ENCODE measurements at places on chromosomes 11 and 22. TPM values are rescaled to one million over a fixed set of nuclear protein-coding genes. Genes with fewer than 3 reads are reported as not detected.

DNA sequence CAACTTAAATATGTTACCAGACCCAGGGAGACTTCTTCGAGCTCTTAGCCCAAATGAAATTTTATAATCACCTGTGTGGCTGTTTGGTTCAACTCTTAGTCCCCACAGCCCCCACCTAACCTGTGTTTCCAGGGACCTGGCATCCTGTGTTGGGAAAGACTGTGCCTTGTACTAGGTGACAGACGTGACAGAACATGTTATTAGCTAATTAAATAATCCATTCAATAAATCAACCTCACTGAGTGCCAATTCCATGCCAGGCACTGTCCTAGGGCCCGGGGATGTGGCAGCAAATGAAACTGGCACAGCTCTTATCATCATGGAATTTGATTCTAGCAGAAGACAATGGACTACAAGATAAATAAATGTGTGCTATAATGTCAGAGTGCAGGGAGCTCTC lies 431.9 kb downstream of the MIAT start:
- no peak for DNase-seq
- no peaks in the 10 kb centered on the region for H3K27me3 ChIP-seq
- no peaks in the 10 kb centered on the region for H3K4me1 ChIP-seq
- H3K4me3 ChIP-seq = no peak overlapping the region
- H3K36me3 ChIP-seq = no peaks in the 10 kb centered on the region

GRCh38 chr11:5071799-5072198 lies 2.4 kb downstream of the OR52E1 start:
- no peak overlapping the region for H3K4me3 ChIP-seq
- H3K36me3 ChIP-seq = no peaks in the 10 kb centered on the region
- no peaks in the 10 kb centered on the region for H3K27me3 ChIP-seq
- H3K4me1 ChIP-seq = no peaks in the 10 kb centered on the region

DNA sequence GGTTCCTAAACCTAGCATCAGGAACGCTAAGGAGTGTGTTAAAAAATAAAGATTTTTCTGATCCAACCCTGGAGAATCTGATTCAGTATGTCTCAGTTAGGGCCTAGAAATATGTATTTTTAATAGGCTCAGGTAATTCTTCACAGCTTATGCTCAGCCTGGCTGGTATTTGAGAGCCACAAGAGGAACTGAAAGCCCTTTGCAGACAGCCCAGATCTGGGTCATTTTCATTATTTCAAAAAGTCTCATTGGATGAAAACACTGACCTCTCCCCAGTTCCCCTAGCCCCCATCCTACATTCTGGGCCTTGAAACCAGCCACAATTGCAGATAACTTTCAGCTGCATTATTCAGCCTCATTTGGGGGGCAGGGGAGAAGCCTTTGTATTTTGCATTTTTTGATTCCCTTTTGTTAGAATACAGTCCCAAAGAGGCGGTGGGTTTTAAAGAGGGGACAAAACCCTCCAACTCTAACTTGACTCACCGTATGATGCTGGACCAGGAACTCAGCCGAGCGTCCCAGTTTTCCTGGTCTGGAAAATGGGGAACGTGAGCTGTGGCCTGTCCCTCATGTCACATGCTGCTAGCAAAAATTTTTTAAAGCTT lies 66.0 kb upstream of the LARGE1 start:
- no peaks in the 10 kb centered on the region for H3K4me1 ChIP-seq
- no peaks in the 10 kb centered on the region for H3K27me3 ChIP-seq
- no peak for DNase-seq
- no peak overlapping the region for H3K4me3 ChIP-seq
- no peak overlapping the region for H3K27ac ChIP-seq
- no peaks in the 10 kb centered on the region for H3K36me3 ChIP-seq

DNA sequence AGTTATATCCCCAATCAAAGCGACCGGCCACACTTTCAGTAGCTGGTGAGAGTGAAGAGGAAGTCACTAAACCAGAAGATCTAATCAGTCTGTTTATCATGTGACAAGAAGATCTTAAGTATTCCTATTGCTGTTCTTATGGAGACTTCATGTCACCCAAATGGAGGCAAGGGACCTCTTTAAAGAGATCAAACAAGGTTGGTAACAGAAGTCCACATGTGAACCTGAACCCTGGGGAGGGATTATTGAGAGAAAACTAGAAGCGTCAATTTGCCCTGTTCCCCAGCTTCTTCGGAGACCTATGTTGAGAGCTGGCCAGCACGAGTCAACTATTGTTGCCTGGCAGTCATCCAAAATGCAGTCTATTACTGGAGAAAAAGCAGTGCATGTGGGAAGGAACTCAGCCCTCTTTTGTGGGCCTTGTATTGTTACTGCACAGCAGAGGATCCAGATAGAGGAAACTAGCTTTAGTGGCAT lies 76.9 kb upstream of the CTSC start:
- H3K27ac ChIP-seq = no peak overlapping the region
- no peaks in the 10 kb centered on the region for H3K36me3 ChIP-seq
- no peak overlapping the region for H3K4me3 ChIP-seq
- H3K4me1 ChIP-seq = no peaks in the 10 kb centered on the region
- H3K27me3 ChIP-seq = no peaks in the 10 kb centered on the region

GRCh38 chr11:32466279-32466915 lies 31.1 kb upstream of the WT1 start:
- H3K27ac ChIP-seq = no peak overlapping the region
- 0 out of 2 replicates have a peak, but pooled peaks cover 3% of the 10 kb centered on the region for H3K4me1 ChIP-seq
- H3K36me3 ChIP-seq = no peaks in the 10 kb centered on the region
- no peaks in the 10 kb centered on the region for H3K27me3 ChIP-seq

GRCh38 chr11:18594999-18595749 lies 4.4 kb upstream of the MISFA start:
- DNase-seq = no peak
- H3K4me3 ChIP-seq = no peak overlapping the region
- no peak overlapping the region for H3K27ac ChIP-seq
- H3K4me1 ChIP-seq = peaks cover 8% of the 10 kb centered on the region

DNA sequence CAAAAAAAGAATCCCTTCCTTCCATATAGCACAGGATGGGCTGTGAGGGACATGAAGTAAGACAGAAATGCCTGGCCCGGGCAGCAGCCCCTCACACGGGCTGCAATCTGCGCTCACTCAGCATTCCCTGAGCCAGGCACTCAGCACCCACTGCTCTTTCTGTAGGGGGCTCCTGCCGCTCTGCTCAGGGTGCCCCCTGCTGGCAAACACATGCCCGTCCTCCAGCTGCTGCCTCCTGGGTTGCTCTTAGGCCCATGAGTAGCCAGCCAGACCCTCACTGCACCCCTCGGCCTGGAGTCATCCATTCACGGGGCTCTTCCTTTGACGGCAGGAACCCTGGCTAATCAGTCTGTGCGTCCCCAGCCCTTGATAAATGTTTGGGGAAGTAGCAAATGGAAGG lies 6.9 kb downstream of the MCAT start:
- H3K4me3 ChIP-seq = no peak overlapping the region
- H3K36me3 ChIP-seq = no peaks in the 10 kb centered on the region
- no peak for DNase-seq
- no peaks in the 10 kb centered on the region for H3K27me3 ChIP-seq
- H3K4me1 ChIP-seq = no peaks in the 10 kb centered on the region
- H3K27ac ChIP-seq = no peak overlapping the region

Gene SAA4
- total RNA-seq = not detected
